Stimulated activated CD4-positive, alpha-beta T cell treated with anti-CD3 and anti-CD28 coated beads, Interleukin-12 subunit alpha, Interleukin-12 subunit beta, amount 100 ng/mL, for 24 hours (primary cell): ENCODE measurements at places on chromosomes 2 and 18.
A peak's percentile ranks its signal among the peaks of the same experiment; 100 is the strongest.

DNA sequence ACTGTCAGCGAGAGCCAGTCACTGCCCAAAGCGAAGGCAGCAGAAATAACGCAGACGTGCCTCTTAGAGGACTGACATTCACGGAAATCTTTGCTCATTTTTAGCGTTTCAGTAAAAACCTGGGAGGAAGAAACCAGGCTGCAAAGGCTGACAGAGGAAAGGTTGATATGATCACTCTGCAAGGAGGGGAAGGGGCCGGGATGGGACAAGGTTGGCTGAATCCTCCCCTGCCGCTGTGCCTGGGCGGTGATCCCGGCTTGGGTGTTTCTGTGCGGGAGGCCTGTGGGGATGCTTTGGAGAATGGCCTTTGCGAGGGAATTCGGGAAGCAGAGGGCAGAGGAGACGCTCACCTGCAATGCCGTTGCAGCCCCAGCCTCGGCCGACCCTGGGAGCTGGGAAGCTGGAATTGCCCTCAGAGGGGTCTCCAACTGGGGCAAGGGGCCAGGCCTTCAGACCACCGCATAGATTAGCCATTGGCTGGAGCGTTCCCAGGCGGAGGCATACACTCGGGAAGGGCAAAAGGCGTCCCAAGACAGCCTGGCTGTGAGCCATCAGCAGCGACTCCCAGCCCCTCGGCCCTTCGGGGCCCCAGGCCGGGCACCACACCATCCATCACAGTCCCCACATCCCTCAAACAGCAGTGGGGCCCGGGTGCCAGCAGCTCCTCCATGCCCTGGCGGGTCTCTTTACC, 111.7 kb upstream of the GPC1 start:
- DNase-seq, result no peak

- DNase-seq, result peak; percentile 24
Measured at GRCh38 chr2:216694082-216694825, 1.1 kb downstream of the IGFBP5 start.

DNA sequence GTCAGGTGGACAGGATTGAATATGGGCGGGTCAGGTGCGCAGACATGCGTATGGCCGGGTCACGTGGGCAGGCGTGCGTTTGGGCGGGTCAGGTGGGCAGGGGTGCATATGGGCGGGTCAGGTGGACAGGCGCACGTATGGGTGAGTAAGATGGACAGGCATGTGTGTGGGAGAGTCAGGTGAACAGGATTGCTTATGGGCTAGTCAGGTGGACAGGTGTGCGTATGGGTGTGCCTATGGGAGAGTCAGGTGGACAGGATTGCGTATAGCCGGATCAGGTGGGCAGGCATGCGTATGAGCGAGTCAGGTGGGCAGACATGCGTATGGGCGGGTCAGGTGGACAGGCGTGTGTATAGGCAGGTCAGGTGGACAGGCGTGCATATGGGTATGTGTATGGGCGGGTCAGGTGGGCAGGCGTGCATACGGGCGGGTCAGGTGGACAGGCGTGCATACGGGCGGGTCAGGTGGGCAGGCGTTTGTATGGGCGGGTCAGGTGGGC, 30.3 kb upstream of the KLF11 start:
- no peak for DNase-seq

DNA sequence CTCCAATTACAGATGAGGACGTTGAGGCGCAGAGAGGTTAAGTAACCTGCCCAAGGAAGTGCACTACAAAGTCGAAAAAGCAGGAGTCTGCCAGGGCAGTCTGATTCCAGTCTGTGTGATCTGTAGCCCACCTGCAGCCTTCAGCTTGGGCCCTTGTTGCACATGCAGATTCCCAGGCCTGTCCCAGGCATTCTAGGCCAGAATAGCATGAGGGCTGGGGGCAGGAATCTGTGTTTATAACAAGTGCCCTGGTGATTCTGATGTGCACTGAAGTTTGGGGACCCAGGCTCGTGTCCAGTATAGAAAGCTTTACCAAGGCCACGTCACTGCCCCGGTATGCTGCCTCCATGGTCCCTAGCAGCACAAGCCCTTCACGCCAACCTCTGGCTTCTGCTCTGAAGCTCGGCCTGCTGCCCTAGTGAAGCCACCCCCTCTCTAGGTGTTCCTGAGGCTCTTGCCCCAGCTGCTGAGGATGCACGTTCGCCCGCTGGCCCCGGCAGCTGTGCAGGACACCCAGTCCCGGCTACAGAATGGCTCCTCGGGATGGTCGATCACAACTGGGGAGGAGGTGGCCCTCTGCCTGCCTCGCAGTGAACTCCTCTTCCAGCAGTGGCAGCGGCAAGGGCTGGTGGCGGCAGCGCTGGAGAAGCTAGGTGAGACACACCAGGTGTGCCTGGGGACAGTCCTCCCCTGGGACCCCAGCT, 4.6 kb downstream of the CHRNG start:
- DNase-seq, result no peak

DNA sequence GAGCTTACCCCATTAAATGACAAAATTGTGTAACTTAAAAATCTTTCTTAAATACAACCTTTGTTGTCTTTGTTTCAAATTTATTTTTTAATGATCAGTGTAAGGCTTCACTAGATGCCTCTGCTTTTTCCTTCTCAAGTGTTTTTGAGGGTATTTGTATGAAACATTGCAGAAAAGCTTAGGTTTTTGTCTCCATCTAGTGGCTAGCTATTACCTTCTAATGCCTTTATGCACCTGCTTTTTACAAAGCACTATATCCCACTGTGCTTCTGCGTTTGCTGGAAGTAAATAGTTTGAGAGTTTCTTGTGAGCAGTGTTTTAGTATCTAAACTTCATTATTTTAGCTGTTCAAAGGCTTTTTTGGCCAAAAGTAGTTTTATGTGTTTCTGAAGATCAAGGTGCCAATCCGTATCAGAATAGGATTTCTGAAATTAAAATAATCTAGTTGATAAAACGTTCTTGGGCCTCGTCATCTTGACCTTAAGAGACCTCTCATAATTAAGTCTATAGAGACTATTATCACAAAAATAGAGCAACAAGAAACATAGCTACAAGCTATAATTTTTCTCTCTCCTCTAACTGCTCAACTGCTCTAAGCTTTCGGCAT, 47.0 kb downstream of the IWS1 start:
- DNase-seq, result no peak

DNA sequence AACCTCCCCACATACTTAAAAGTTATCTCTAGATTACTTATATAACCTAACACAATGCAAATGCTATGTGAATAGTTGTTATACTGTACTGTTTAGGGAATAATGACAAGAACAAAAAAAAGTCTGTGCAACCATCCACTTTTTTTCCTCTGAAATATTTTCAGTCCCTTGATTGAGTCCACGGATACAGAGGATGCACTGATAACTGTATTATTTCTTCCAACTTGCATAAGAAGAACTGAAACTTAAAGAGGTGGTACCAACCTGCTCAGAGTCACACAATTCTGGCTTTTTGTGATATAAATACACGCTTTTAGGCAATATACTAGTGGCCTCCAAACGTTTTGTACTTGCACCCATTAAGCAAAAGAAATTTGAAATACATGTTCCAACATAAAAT, 1.4 kb downstream of the SMC6 start:
- no peak for DNase-seq

DNA sequence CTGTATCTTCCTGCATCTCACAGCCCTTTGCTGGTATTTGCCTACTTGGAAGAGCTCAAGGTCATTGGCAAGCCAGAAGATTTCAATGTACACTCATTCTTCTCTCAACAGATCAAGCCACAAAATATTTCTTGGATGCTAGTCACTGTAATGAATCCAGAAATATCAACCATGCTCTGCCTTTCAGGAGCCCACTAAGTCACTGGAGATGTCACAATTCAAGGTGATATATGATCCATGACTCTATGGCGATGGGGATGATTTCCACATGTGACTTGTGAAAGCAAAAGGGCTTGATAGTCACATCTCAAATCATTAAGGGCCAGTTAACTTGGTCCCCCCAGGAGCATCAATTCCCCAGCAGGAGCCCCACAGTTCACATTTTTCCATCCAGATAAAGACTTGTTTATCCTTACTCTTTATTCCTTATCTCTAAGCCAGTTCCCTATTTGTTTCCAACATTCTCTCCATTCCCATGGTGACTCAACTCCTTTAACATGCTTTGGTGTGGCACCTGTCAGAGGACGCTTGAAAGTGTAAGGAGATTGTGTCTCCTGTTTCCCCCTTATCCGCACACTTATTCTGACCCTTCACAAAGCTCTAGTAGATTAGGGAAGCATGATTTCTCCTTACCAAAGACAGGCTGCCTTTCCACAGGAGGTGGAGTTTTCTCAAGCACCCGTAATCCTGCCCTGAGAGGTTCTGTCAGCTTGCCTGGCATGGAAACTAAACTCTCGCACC, 15.8 kb downstream of the PKDCC start:
- DNase-seq, result no peak

- DNase-seq, result no peak
Measured at GRCh38 chr2:217231212-217231611, 371.3 kb upstream of the TNP1 start.

DNA sequence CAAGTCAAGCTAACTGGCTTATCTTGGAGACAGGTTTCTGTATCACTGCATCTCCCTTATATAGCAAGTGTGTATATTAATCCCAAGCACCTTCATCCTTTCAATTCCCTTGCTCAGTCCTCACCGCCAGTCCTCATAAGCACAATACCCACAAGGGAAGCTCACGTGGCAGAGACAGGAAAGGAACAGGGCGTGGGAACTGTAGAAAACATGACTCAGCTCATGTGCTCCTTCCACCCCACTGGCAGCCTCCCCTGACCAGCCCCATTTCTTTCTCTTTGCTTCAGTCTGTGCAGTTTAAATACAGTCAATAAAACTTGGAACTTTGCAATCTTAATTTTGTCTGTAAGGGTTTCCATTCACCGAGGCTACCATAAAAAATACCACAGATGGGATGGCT, 36.5 kb upstream of the CDH19 start:
- no peak for DNase-seq

GRCh38 chr2:109046925-109047508, 58.0 kb upstream of the EDAR start:
- no peak for DNase-seq

DNA sequence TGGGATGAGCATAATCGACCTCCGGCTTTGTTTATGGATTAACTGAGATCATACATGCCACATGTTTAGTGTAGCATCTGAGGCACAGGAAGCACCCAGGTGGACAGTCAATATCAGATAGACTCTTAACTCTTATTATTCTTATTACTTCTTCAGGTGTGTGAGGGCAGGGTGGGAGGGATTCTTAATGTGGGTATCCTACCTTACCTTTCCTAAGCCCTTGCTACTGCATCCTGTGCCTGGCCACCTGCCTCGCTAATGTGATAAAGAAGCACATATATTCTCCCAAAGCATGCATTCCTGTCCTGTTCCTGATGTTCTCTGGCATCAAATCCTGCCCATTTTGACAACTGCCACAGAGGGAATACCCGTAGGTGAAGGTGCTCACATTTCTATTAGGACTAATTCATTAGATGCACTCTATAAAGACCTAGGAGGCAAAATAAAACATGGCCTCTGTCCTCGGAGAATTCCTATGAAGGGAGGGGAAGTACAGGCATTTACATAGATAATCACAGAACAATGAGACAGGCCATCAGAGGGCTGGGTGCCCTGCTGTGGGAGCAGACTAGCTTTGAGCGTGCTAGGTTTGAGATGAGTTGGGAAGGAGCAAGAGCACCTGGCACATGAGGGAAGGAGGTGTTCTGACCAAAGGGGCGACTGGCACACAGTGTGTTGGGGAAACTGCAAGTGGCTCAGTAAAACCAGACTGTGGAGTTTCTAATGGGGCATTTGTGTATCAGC, 19.5 kb upstream of the CELF4 start:
- no peak for DNase-seq

- no peak for DNase-seq
Measured at GRCh38 chr2:226608451-226608850, 191.2 kb downstream of the IRS1 start.

DNA sequence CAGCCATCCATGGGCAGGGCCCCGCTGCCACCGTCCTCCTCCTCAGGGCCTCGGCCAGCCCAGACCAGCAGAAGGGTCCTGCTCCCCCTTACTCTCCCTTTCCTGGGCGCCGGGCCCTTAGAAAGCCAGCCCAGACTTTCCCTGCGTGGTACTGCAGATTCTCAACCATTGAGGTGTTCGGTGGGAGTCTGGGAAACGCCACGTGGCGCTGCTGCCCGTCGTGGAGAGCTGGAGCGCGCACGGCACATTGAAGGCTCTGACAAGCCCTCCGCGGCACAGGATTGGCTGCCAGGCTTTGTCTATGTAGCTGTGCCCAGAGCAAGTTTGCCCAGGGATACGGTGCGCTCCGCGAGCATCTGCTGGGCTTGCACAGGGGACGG, 10.4 kb upstream of the KLHL30 start:
- DNase-seq, result no peak

- DNase-seq, result no peak
Measured at GRCh38 chr18:14922965-14923565, 175.1 kb downstream of the ANKRD30B start.

DNA sequence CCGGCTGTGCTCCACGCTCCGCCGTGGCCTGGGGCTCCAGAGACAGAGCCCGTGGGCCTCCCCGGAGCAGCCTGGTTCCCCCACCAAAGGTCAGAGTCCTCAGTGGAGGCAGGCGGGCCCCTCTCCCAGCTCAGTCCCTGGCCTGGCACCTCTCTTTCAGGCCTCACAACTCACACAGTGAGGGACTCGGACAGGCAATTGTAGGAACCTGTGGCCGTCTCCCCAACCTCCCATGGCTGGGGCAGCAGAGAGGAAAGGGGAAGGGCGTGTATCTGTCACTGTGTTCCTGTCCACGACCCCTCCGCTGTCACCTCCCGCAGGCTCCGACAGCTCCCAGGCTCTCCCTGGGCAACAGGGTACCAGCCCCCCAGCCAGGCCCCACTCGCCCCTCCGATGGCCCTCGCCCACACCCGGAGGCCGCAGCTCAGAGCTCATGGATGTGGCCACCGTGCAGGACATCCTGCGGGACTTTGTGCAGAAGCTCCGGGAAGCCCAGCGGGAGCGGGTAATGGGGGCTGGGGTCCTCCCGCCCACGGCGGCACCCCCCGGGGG, 32.4 kb upstream of the SNED1 start:
- no peak for DNase-seq

DNA sequence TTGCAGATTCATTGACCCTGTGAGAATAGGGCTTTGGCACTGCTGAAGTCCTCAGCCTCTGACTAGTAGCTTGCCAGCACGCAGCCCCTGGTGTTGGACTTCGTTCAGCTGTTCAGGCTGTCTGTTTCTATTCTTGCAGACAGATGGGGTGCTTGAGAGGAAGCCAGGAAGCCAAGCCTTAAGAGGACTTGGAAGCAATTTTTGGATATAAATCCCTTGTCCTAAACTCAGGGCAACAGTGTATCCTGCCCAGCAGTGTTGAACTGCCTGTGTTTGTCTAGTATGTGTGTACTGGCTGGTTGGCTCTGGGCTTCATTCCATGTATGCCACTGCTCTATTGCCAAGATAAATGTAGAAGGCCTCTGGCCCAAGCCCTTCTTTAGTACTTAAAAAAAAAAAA, 108.6 kb downstream of the COMMD1 start:
- no peak for DNase-seq

DNA sequence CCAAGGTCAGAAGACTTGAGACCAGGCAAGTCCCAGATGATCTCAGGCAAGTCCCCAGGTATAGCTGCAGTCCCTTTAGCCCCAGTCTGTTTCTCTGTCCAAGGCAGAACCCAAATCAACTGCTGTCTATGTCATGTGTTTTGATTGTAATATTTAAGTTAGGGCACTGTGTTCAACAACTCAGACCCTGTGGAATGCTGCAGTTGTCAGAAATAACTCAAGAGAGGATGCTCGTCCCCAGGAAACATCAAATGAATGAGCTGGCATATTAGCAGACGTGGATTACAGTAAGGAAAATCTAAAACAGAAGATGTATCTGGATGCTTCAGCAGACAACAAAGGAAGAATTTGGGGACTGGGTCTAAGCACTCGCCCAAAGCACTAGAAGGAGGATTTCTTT, 70.1 kb downstream of the BCL11A start:
- DNase-seq, result no peak

- DNase-seq, result no peak
Measured at GRCh38 chr2:172215172-172215935, 112.7 kb upstream of the DLX2 start.
